T-helper 2 cell treated with Interferon-gamma antibody and Interleukin-4, amounts not matched to agents 5 μg/mL and 100 μg/mL, for 36 hours (primary cell): ENCODE measurements at places on chromosomes 1 and 21.

- no peak for DNase-seq
Observed at GRCh38 chr21:39461419-39461818, 9.6 kb downstream of the SH3BGR start.

DNA sequence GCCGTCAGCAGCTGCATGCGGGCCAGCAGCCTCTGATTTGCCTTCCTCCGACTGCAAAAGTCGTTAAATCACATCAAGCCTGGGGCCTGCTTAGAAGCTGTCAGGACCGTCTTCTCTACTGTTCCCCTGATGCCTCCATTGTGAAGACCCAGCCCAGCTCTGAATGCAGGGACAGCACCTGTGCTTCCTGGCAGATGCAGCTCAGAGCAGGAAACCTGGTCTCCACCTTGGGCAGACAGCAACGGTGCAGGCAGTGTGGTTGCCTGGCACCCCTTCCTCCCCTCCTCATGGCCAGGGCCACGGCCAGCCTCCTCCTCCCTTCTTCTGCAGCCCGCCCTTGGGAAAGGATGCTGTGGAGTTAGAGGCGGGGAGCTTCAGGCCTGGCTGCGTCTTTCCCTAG, 92.3 kb upstream of the COL6A1 start:
- DNase-seq = no peak

- no peak for DNase-seq
Observed at GRCh38 chr1:183832459-183832858, 27.5 kb downstream of the RGL1 start.

DNA sequence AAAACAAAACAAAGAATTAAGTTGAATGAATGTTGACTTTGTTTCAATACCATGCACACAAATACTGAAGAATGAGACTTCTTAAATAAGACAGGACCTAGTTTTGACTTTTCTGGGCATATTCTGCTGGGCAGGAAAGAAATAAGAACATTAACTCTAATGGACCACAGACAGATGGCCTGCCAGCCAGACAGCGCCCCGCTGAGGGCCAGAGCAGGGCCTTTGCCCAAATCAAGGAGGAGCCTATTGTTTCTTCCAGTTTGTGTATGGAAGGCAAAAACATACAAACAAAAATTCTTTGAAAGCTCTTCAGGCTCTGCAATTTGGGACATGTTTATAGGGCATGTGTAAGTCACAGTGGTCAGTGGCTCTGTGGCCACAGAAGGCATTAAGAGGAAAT, 44.4 kb upstream of the KIF26B start:
- DNase-seq = no peak

- no peak for DNase-seq
Observed at GRCh38 chr1:206491616-206492015, 15.7 kb upstream of the RASSF5 start.

GRCh38 chr1:100989306-100990077, 36.1 kb downstream of the DPH5 start:
- DNase-seq = no peak

DNA sequence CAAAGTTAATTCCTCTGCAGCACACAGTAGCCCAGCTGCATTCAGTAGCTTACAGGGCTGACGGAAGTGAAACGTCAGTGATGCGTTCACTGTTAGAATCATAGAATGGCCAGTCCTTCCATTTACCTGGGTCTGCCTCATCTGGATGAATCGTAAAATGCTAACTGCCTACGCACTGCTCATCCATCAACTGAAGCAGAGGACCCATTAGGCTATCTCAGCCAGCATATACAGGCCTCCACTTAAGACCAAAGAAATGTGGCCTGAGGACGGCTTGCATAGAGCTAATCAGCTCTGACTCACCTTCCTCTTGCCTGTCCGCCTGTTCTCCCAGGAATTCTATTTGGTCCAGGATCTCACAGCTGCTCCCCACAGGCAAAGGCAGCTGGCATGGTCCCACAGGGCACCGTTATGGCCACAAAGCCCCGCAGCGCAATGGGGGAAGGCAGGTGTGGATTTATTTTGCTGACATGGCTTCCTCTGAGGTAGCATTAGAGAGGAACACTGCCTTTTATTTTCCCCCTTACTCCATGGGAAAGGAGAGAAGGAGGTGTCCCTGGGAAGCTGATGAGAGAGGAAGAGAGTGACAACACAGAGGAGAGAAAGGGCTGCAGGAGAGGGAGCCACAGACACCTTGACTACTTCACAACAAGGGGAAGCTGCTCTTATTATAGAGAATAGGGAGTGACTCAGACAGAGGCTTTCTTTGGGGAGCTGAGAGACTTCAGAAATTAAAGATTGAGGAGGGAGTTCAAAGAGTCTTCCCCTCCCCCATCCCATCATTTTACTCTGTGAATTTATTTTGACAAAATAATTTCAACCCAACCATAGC, 177.6 kb downstream of the HHIPL2 start:
- DNase-seq = no peak

DNA sequence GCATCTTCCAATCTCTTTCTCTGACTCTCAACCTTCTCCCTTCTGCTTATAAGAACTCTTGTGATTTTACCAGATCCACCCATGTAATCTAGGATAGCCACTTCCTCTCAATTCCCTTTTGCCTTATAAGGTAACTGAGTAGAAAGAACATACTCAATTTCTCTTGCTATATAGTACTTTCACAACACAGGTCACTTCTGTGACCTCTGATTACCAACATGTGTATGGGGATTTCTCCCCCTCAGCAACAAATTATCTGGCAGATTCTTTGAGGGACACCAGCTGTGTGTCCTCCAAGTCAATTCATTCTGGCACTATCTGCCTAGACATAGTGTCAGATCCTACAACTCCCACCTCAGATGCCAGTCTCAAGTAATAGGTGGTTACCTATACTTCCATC, 62.5 kb downstream of the IL23R start:
- no peak for DNase-seq

- no peak for DNase-seq
Observed at GRCh38 chr1:47410068-47410455, 6.0 kb upstream of the FOXE3 start.

- peak; percentile 23 for DNase-seq
Observed at GRCh38 chr21:25428537-25428936, 178.7 kb downstream of the MRPL39 start.

- DNase-seq = no peak
Observed at GRCh38 chr1:85058311-85058710, 10.0 kb upstream of the MCOLN3 start.

DNA sequence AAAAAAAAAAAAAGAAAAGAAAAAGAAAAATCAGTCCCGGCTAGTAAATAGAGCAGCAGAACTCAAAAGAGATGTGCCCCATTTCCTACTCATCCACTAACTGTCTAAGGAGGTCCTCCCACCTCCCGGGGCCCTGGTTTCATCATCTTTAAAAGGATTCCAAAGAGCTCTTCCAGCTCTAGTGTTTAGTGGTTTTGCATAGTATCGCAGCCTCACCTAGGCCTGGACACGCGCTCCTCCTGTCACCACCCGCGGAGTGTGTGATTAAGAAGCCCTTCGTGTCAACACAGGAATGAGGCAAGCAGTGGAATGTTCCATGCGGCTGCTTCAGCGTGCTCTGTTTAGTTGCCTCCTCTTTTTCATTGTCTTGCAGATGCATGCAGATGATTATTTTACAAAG, 49.0 kb downstream of the LBR start:
- no peak for DNase-seq

DNA sequence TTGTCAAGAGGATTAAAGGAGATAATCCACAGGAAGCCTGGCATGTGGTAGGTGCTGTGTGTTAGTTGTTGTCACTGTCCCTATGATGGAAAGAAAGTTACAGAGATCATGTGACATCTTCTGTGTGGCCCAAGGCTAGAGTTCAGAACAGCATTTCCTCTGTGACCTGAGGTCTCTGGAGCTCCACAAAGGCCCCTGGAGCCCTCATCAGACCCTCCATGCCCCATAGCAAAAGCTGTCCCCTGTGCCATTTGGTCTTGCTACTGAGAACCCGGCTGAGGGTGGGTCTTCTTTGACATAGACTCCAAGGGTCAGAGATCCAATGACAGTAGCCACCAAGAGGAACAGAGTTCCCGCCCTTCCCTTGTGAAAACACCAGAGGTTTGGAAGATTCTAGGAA, 8.1 kb downstream of the CELA2B start:
- no peak for DNase-seq

GRCh38 chr1:87403061-87403820, 74.6 kb downstream of the LMO4 start:
- DNase-seq = no peak

- DNase-seq = peak; percentile 85
Observed at GRCh38 chr21:39387461-39388037, 38.7 kb upstream of the HMGN1 start.

- DNase-seq = no peak
Observed at GRCh38 chr1:90074137-90074536, 79.2 kb downstream of the ZNF326 start.

GRCh38 chr1:179038528-179039281, 13.0 kb downstream of the FAM20B start:
- DNase-seq = no peak

DNA sequence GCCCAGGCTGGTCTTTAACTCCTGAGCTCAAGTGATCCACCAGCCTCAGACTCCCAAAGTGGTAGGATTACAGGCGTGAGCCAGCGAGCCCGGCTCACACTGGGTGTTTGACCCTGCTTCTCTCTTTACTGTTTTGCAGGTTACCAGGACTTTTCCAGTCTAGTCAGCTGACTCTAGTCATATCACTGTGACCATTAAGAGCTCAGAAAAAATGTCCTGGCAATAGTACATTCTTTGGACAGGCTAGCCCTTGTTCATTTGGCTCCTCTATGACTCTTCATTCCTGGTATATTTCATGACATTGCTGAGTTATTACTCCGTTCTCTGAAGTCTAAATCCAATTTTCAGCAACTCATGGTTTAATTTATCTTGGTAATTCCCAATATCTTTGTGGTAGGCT, 8.0 kb upstream of the CA6 start:
- no peak for DNase-seq

GRCh38 chr1:237570530-237570929, 320.2 kb downstream of the ZP4 start:
- DNase-seq = no peak

- no peak for DNase-seq
Observed at GRCh38 chr1:53334312-53334711, 6.4 kb upstream of the LRP8 start.

- DNase-seq = no peak
Observed at GRCh38 chr1:215543191-215543606, 23.9 kb upstream of the KCTD3 start.

- no peak for DNase-seq
Observed at GRCh38 chr1:31441558-31441957, 28.5 kb downstream of the SERINC2 start.

- no peak for DNase-seq
Observed at GRCh38 chr1:171484760-171485374, 463 bp upstream of the PRRC2C start.
